Kasumi-1 (cell line): ENCODE measurements at places on chromosomes 11 and 22.
A peak's percentile ranks its signal among the peaks of the same experiment; 100 is the strongest.

DNA sequence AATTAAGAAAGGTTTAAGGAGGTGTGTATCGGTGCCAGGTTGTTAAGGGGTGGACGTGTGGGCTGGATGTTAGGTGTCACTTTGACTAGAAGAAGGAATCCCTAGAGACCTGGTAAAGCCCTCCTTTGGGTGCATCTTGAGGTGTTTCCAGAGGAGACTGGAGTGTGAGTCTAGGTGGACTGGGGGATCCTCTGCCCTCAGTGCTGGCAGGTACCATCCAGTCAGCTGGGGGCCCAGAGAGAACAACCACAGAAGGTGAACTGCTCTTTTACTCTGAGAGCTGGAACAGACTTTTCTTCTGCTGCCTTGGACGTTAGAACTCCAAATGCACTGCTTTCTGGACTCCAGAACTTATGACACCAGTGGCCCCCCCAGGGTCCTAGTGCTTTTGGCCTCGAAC lies 44.0 kb downstream of the SPATA19 start:
- no peak for DNase-seq

- no peak for DNase-seq
Observed at GRCh38 chr11:80487952-80488351, 1047.1 kb upstream of the TENM4 start.

- DNase-seq = no peak
Observed at GRCh38 chr11:128174465-128175291, 412.7 kb downstream of the ETS1 start.

DNA sequence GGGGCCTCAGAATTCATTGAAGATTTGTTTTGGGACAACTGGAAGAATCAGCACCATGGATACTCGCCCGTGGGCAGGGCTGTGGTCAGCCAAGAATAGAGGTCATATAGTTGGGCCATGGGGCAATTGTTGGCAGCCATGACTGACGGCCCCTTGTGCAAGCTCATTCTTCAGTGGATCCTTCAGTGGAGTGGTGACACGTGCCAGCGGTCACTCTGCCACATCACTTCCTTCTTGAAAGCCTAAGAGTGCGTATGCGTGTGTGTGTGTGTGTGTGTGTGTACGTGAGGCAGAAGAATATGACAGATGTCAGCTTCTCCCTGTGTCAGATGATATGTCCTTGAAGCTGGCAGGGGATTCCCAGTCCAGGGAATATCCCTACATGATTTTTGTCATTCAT lies 1.8 kb upstream of the IL18BP start:
- DNase-seq = no peak

- no peak for DNase-seq
Observed at GRCh38 chr22:44909241-44909640, 100.6 kb downstream of the PHF21B start.

- peak; percentile 24 for DNase-seq
Observed at GRCh38 chr11:57513911-57514537, 1.5 kb downstream of the SLC43A1 start.

GRCh38 chr22:47195156-47195483 lies 432.7 kb downstream of the TBC1D22A start:
- DNase-seq = no peak

DNA sequence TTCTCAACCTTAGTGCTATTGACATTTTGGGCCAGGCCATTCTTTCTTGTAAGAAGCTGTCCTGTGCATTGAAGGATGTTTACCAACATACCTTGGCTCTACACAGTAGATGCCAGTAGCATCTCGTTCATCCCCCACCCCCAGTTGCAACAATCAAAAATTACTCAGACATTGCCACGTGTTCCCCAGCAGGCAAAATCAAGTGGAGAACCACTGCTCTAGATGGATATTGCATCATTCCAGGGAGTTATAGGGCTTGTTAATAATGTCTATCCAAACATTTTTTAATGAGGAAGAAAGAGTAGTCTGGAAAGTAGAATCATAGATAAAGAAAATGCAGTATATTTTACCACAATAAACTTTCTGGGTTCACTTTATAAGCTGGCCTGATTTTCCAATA lies 64.1 kb downstream of the PRMT3 start:
- no peak for DNase-seq

- no peak for DNase-seq
Observed at GRCh38 chr11:131033151-131033651, 116.9 kb upstream of the SNX19 start.
